ENCODE measurements at places on chromosomes 2 and 18.

GRCh38 chr2:105865222-105865913 is 120.7 kb downstream of the NCK2 start:
- DNase-seq, result no peak

DNA sequence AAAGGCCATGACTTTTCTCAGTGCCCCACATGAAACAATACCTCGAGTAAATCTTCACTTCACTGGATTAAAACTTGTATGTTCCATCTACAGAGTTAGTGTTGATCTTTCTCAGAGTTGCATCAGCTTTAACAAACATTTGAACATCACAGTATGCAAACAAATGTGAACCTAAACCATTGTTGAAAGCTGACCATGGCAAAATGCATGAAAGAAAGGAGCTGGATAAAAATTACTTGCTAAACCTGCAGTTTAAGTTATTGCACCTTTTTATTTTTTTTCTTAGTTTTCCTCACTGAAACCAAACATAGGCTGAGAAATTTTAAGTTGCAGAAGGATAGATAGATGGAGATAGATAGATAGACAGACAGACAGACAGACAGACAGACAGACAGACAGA is 107.2 kb upstream of the UGP2 start:
- DNase-seq, result no peak

GRCh38 chr2:153890576-153890975 is 18.9 kb downstream of the GALNT13 start:
- DNase-seq, result no peak

DNA sequence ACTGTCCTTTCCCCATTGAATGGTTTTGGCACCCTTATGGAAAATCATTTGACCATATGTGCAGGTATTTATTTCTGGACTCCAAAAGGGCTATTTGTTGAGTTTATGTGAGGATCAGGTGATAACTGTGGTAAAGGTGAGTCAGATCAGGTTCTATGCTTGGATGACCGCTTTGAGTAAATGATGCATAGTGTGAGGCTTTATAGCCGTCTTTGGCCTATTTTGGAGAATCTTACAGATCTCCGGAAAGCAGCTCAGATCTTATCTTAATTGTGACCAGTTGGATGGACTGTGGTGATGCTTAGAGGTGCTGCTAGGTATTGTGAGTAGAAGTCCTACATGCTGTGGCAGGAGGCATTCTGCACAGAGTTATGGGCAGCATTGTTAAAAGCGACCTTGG is 126.2 kb downstream of the METTL8 start:
- no peak for DNase-seq

DNA sequence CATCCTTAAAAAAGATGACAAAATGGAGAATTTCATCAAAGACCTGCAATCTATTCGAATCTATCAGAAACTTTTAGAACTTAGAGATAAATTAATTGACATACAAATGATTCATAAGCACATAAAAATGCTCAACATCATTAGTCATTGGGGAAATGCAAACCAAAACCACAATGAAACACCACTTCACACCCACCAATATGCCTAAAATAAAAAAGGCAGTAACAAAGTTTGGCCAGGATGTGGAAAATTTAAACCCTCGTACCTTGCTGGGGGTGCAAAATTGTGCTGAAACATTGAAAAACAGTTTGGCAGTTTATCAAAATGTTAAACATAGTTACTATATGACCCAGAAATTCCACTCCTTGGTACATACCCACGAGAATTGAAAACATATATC is 11.5 kb upstream of the EIF2AK3 start:
- DNase-seq, result no peak

DNA sequence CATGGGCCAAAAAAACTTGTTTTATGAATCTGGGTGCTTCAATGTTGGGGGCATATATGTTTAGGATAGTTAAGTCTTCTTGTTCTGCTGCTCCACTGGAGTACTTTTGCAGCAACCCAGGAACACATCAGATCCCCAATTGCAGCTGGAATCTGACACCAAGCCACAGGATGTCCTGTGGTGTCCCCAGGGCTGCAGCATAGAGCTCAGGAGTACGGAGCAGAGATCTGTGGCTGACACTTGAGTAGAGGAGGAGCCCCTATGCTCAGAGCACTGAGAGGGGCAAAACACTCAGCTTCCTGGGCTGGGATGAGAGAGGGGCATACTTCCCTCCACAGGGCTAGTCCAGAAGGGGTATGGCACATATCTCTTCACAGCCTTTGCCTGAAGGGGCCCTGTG is 138.9 kb upstream of the ERBB4 start:
- DNase-seq, result no peak

- DNase-seq, result no peak
These were observed 13.9 kb upstream of the SMCHD1 start for GRCh38 chr18:2641638-2642037.

- DNase-seq, result no peak
These were observed 50.2 kb upstream of the CTAGE1 start for GRCh38 chr18:22467760-22468553.

Measured in activated T-helper 1 cell treated with Interleukin-2 at 50 U/mL for 16 hours (primary cell).